ENCODE measurements at places on chromosomes 11 and 22.

DNA sequence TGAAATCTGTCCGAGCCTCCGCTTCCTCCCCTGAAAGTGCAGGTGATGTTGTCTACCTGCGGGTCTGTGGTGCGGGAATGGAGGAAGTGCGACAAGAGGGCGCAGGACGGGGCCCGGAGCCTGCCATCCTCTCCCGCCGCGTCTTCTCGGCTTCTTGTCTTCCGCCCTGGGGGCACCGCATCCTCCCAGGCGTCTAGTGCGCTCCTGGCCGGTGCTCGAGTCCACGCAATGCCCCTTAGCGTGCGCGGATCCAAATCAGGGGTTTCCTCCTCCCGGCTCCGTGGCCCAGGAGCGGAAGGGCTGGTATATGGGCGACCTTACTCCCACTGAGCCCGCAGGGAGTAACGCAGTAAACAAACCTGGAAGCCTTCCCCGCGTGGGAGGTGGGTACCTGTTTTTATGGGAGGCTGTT is 405 bp downstream of the SFI1 start:
- peak; percentile 44 for DNase-seq

DNA sequence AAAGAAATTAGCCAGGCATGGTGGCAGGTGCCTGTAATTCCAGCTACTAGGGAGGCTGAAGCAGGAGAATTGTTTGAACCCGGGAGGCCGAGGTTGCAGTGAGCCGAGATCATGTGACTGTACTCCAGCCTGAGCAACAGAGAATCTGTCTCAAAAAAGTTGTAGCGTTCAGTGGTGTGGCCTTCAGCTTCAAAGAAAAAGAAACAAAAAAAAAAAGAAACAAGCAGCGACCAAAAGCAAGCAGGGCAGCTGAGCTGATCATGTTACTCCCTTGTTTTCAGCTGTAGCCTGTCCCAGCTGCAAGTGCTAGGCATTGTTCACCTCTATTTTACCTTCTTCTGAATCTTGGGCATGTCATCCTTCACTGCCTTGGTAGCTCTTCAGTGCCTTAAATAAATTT is 37.0 kb downstream of the SFI1 start:
- DNase-seq, result no peak

DNA sequence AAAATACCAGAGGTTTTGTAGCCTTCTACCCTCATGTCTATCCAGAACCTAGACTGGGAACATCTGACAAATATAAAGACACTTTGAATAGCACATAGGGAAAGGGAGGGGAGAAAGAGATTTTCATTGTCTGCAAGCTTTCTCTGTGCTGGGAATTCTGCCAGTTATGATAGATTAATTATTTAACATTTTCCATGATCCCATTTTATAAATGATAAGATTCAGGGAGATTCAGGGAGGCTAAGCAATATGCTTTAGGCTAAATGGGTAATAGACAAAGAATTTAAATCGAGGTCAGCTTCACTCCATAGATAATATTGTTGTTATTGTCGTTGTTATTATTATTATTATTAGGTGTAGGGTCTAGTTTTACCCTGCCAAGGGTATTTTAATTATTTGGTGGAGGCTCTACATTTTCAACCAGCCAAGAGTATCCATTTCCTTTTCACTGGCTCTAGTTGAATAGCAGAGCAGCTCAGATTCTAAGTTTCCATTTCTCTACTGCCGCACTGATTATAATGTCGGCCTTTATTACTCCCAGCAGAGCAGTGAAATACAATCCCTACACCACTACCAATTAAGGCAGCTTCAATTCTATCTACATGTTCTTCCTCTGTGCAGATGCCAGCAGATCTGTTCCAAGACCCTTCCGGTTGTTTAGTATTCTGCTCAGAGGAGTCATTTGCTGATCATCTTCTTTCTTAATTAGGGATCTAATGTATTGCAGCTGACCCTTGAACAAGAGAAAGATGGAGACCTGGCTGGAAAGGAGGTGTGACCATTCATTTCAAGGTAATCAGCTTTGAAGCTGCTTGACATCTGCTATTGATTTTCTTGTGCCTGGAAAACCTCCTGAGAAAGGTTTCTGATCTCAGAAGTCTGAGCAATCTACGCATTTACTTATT is 23.8 kb upstream of the SYN3 start:
- DNase-seq, result no peak

DNA sequence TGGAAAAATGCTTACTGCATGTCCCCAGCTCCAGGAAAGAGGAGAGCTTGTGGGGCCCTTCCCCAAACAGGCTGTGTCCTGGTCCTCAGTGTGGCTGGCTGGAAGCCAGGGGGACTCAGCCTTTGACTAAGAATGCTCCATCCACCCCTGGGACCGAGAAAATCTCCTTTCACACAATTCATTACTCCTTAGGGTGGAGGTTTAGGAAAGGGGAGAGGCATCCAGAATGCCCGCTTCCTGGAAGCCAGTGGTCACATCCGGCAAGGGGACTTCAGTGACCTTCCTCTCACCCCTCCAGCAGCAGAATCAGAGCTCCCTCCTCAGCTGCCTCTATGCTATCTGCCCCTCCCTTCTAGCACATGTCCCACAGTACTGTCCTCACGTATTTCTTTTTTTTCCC is 21.9 kb downstream of the ATG16L2 start:
- DNase-seq, result no peak

DNA sequence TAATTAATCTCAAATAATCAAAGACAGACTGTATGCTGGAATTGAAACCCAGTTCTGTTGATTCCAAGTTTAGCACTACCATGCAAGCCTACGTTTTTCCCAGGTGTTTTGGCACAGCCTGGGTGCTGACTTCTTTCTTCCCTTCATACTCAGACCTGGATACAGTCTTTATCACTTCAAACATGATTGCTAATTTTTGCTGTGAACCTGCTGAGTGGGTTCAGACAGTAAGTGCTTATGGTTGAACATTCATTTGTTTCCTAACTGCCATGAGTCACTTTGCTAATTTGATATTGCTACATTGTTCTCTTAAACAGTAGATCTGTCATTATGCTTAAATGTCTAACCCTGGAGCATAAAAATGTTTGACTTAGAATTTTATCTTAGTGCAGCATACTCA is 12.2 kb downstream of the PAAF1 start:
- DNase-seq, result no peak

- no peak for DNase-seq
These were observed 45.2 kb downstream of the CTSC start for GRCh38 chr11:88292171-88292843.

- no peak for DNase-seq
These were observed 24.4 kb downstream of the NPTXR start for GRCh38 chr22:38819387-38819940.

GRCh38 chr11:120626791-120627190 is 115.2 kb downstream of the GRIK4 start:
- DNase-seq, result no peak

DNA sequence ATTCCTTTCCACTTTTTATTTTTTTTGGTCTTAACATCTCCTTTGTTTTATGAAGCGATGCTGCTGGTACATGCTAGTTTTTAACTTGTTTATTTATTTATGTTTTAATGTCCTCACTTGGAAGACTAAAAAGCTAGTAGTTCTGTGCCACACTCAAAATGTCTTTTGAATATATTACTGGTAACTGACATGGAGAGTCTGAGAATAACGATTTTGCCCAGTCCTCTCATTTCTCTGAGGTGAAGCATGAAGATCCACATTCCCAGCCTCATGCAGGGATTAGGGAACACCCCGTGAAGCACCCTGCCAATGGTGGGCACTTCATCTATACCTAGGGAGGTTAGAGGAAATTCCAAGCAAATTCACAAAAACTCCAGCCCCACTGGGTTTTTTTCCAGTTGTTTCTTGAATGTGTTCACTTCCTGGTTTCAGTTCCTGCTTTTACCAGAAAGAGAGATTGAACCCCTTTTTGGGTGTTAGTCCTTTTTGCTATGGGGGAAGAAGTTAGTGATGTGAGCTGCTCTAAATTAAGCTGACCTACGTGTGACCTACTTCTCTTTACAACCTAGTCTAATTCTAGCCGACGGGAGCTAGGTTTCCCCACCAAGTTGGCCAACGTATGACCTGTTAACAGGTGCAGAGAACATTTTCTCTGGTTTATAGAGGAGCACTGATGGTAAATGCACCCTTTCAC is 106.1 kb downstream of the SLC1A2 start:
- DNase-seq, result no peak

GRCh38 chr11:27928809-27929208 is 179.1 kb downstream of the KIF18A start:
- DNase-seq, result no peak

DNA sequence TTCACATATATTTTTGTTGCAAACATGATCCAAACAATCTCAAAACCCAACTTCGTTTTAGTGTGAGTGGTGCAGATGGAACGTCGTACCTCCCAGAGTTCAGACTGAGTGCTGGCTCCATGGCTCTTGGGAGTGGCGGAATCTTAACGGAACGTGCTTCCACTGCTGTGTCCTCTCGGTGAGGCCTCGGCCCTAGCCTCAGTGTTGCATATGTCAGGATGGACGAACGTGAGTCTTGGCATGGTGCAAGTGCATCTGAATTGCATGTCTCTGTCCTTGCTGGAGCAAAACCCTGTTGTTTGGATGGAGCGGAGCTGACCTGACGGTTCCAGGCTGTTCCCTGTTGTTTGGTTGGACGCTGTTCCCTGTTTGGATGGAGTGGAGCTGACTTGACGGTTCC is 306.8 kb downstream of the TBC1D22A start:
- DNase-seq, result no peak

DNA sequence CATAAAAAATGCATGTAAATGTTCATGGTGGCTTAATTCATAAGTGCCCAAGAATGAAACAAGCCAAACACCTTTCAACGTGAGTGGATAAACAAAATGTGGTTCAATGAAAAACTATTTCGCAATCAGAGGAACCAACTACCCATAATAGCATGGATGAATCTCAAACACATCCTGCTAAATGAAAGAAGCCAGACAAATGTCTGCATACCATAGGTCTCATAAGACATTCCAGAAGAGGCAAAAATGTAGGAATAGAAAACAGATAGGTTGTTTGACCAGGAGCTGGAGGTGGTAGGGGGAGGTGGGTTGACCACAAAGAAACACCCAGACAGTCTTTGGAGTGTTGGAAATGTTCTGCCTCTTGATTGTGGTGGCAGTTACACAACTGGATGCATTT is 13.2 kb upstream of the OSBPL5 start:
- DNase-seq, result no peak

GRCh38 chr11:9760193-9760575 is 96.3 kb downstream of the SWAP70 start:
- peak; percentile 35 for DNase-seq

- DNase-seq, result no peak
These were observed 28.8 kb downstream of the TEAD1 start for GRCh38 chr11:12702999-12703453.

DNA sequence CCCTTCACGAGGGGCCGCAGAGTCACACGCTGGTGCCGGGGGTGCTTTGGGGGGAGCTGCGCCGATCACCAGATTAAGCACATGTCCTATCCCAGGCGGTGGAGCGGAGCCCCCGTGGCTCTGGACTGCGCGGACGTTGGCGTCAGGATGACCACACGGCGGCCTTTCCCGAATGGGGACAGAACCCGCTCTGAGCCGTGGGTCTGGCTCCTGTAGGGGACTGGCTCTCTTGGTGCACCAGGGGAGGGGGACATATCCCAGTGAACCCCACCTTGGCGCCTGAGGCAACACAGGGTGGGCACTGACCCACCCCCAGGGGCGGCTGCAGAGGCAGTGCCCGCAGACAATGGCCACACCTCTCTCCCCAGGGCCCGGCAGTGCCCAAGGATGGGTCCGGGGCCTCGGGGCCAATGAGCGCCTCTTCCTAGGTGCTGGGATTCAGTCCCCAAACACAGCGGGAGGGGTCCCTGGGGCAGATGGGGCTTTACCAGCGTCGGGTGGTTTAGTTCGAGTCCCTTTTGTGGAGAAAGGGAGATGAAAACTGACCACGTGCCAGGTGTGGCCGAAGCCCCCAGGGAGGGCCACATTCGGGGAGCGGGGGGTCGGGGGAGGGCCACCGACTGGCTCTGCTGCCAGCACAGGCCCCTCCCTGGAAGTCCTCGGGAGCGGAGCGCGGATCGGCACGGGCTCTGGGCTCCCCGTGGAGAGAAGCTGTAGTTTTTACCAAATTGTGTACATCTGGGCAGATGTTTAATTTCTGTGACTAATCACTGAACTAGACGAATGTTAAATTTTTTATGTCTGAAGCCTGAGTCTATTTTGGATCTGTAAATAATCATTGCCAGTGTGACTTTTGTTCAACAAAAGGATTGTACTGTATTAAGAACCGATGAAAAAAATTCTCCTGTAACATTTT is 58.9 kb downstream of the GRAMD4 start:
- DNase-seq, result peak; percentile 75

DNA sequence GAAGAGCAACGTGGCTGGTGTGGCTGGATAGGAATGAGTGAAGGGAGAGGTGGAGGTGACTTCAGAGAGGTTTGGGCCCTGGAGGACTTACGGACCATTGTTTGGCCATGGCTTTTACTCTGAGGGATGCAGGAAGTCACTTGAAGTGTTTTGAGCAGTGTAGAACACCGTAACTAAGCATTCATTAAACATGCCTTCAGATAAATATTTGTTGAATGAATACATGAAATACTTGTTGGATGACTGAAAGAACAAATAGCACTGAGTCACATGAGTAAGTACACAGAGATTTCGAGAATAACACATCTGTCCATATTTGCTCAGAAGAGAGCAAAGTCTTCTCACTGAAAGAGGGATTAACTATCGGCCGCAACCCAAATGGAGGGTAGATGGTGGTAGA is 182.7 kb upstream of the SNX19 start:
- DNase-seq, result no peak

DNA sequence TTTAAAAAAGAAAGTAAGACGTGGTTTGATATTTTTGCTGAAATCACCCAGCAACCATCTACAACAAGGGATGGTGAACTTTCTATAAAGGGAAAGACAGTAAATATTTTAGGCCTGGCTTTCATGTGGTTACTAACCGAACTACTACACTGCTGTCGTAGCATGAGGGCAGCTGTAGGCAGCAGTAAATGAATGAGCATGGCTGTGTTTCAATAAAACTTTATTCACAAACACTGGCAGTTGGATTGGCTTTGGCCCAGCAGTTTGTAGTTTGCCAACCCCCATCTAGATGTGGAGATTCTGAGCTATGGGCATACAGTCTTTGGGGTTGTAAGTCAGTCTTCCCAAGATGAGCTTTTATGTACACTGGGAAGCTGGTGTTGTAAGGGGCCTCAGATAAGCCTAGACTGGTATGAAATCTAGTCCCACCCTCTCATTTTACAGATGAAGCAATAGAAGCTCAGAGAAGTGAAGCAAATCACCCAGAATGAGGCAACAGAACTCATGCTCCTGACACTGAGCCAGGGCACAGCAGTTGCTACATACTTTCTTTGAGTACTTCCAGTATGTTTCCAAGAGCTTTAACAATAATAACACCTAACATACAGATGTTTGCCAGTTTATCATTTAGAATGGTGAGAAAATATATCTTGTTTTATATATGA is 204.4 kb downstream of the ADAMTS15 start:
- no peak for DNase-seq
